Mucosa of descending colon (tissue), 3 donors: ENCODE measurements at places on chromosomes 7 and 10. TPM values are rescaled to one million over a fixed set of nuclear protein-coding genes. Genes with fewer than 3 reads are reported as not detected.

- no peak for DNase-seq
These were observed 10.5 kb upstream of the COMMD3 start for GRCh38 chr10:22305721-22306120.

GRCh38 chr10:63896992-63897391, 375.8 kb downstream of the REEP3 start:
- DNase-seq: no peak

DNA sequence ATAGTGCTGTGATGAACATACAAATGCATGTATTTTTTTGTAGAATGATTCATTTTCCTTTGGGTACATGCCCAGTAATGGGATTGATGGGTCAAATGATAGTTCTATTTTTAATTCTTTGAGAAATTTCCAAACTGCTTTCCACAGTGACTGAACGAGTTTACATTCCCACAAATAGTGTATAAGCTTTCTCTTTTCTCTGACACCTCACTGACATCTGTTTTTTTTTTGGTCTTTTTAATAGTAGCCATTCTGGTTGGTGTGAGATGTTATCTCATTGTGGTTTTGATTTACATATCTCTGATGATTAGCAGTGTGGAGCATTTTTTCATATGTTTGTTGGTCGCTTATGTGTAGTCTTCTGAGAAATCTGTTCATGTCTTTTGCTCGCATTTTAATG, 195.0 kb upstream of the AGK start:
- no peak for DNase-seq

DNA sequence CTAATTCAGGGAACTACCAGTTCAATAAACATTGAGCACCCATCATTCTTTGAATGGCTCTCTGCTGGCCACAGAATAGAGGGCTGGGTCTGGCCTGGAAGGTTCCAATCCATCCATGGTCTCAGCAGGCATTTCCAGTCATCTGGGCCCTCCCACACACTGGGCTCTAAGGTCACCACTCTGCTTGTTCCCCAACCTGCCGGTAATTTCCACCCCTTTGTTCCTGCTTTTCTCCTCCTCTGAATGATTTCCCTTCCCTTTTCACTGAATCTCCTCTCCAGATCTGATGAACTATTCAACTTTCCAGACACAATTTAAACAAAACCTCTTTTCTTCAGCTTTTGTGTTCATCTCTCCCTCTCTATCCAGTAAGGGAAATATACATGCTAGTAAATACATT, 2.6 kb downstream of the BZW2 start:
- DNase-seq: no peak

- DNase-seq: no peak
These were observed 361.5 kb downstream of the FRMD4A start for GRCh38 chr10:13969118-13969791.

DNA sequence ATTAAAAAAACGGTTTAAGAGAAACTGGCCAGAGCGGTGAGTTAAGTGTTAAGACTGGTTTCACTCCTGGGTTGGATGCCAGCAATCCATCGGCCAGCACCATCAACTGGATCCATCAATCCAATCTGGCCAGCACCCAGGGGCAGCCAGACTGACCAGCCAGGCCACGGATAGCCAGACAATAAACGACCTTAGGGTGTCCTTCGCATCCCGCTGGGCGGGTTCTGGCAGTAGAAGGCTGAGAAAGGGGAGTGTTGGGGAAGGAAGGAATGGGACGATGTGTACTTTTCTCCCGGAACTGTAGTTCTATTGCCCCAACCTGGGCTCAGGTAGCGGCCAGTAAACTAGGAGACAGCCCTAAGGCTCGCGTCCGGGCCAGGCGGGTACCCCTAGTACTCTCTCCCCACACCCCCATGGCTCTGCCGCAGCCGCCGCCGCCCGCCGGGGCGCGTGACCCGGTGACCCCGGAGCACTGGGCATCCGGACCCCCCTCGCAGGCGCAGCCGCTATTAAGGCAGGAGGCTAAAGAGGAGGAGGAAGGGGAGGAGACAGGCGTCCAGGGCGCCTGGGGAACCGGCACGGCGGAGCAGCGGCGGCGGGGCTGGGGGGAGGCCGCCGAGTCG, at the start of gene CASD1:
TSS of gene CASD1 (plus strand) at position 546 of the 623 bp plus-strand sequence. CDS start 276 bp downstream, outside the sequence.
- peak; percentile 87 for DNase-seq

Gene NAMPT
- total RNA-seq: 206 TPM

Gene PLEKHS1
- 5.3 TPM for total RNA-seq
